ENCODE measurements at places on chromosomes 7 and 10.

- DNase-seq, result peak; percentile 90
Measured at GRCh38 chr10:11794566-11794965, 28.6 kb upstream of the PROSER2 start.

GRCh38 chr10:45220931-45221330 lies 94.5 kb downstream of the OR13A1 start:
- DNase-seq, result no peak

- DNase-seq, result peak; percentile 13
Measured at GRCh38 chr10:32077896-32078485, 21.8 kb upstream of the KIF5B start.

GRCh38 chr10:76540786-76541185 lies 1096.8 kb downstream of the KCNMA1 start:
- DNase-seq, result no peak

- DNase-seq, result no peak
Measured at GRCh38 chr7:116071629-116072028, 41.1 kb upstream of the TFEC start.

DNA sequence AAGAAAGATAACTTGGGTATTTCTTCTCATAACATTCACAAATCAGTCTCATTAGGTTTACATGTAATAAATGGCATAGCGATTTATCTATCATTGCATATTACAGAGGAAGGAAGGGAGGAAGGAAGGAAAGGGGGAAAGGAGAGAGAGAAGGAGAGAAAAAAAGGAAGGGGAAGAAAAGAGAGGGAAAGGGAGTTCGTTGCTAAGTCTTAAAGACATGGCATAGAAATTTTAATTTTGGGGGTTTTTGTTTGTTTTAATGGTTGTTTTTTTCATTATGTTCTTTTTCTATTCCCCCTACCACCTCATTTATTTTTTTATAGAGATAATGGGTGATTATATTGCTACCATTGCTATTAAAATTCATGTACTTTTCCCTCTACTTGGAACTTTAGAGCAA lies 604.3 kb downstream of the IPMK start:
- DNase-seq, result no peak

- DNase-seq, result no peak
Measured at GRCh38 chr10:132882069-132882951, 60.1 kb downstream of the CFAP46 start.

- peak; percentile 11 for DNase-seq
Measured at GRCh38 chr7:112383671-112384417, 66.4 kb upstream of the IFRD1 start.

DNA sequence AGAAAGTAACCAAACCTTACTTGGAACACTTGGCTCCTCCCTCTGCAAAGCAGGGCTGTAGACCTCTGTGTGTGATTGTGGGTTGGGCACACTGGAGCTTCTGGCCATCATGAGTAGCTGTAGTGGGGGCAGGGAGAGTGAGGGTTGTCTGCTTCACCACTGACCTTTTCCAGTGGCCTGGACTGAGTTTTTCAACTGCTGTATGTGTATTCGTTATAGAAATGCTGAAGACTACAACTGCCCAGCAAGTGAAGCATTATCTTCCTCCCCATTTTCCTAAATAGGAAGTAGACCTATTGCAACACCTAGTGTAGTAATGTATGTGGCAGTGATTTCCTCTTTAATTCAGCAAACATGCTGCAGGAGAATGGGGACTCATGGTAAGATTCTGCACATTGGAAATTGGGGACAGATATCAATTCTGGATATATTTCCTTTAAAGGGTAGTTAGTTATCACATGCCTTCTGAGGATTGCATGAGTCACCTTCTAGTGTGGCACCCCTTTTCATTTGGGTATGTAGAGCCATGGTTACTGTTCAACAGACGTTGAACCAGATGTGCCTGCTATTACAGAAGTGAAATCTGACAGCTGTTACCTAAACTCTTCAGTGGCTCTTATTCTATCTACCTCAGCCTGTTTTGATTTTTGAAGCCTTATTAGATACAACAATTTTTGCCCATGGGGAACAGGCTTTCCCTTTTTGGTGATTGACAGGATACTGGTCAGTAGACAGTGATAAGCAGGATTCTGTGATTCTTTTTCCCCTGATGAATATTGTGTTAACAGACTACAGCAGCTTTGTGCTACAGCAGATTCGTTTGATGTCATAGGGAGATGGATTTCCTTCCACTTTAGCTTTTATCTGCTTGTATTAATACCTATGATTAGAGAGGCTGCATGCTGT lies 130.9 kb downstream of the SND1 start:
- DNase-seq, result peak; percentile 38

GRCh38 chr10:43665054-43665453 lies 16.4 kb upstream of the ZNF32 start:
- DNase-seq, result no peak

DNA sequence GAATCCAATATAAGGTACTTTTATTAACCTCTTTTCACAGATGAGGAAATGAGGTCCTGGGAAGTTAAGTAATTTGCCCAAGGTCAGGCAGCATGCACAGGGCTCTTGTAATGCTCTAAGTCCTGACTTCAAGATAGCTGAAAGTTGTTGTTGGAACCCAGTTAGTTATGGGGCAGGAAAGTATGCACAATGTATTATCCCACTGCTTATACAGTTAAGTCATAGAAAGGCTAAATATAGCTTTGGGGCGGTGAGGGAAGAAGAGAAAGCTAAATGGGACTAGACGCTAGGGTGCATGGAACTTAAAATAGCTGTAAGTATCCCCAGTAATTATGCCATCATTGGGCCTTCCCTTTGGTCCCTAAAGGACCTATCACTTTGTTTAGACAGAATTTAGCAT lies 9.2 kb downstream of the GLCCI1 start:
- no peak for DNase-seq

- no peak for DNase-seq
Measured at GRCh38 chr10:78202386-78202785, 168.7 kb downstream of the RPS24 start.

GRCh38 chr10:84829131-84829530 lies 500.7 kb downstream of the CCSER2 start:
- no peak for DNase-seq

DNA sequence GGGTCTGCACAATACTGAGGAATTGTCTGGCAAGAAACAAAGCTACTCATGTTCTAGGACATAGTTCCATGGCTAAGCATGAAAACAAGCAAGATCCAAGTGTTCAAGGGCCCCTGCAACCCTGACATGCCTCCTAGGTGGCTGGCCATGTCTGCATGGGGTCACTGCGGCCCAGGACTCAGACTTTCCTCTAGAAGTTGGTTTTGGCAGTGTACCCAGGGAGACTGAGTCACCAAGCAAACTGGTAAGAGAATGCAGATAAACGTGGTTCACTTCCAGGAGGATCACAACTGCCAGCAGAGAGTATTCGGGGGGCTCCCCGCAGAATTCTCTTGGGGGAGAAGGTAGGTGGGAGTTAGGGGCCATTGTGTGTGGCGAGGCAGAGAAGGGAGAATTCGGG lies 7.4 kb upstream of the PFKFB3 start:
- DNase-seq, result no peak

DNA sequence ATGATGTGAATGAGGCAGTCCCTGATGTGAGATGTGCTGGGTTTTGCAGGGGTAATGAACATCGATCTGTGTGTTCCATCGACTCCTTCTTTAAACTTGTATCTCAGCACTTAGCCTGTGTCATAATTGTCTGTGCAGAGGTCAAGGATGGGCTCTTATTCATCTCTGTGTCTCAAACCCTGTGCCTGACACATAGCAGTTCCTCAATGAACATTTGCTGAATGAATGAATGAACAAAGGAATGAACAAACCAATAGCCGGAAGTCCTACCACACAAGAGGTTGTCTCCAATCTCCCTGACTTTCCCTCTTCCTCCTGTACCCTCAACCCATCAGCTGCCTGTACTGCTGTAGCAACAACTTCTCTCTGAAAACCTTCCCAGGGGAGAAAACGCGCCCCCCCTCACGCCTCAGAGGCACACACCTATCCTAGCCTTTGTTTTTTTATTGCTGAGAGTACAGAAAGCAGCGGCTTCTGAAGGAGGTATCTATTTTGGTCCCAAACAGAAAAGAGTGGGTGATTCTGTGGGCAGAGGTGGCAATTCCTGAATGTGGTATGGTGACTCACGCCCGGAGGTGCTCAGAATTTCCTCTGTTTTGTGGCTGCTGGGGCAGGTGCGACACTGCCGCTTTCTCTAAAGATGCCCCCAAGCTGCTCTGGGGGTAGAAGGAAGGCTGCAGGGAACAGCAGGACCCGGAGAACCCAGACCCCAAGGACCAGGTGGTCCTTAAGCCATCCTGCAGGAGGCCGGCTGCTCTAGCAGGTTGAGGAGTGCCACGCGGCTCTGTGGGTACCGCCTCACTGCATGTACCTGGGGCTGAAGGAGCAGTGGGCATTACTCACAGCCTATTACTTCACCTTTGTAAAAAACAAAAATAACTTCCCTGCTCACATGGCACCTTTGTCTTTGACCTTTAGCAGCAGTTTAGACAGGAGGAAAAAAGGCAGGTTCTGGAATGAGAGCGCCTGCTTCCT lies 9.6 kb downstream of the IL2RA start:
- peak; percentile 60 for DNase-seq

GRCh38 chr10:6881987-6882386 lies 301.9 kb upstream of the PRKCQ start:
- no peak for DNase-seq

GRCh38 chr10:4595719-4596319 lies 230.2 kb upstream of the AKR1E2 start:
- DNase-seq, result no peak

- peak; percentile 52 for DNase-seq
Measured at GRCh38 chr10:92590623-92591549, 2.0 kb upstream of the KIF11 start.

DNA sequence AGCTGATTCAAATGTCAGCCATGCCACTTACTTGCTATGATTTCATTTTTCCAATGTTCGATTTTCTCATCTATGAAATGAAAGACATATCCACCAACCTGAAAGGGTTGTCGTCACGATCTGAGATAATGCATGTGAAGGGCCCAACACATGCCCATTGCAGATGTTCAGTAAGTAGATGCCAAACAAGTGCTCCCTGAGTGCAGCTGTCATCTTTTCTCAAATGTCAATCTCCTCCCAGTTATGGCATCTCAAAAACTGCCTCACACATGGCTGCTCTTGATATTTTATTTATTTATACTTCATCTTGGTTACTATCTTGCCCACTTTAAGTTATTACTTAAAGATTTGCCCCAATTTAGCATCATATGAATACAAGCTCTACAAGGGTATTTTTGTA lies 16.8 kb downstream of the CPEB3 start:
- no peak for DNase-seq

- DNase-seq, result no peak
Measured at GRCh38 chr10:43032613-43033012, 44.3 kb upstream of the RET start.

GRCh38 chr10:62422068-62422590 lies 48.0 kb downstream of the ZNF365 start:
- DNase-seq, result peak; percentile 91

DNA sequence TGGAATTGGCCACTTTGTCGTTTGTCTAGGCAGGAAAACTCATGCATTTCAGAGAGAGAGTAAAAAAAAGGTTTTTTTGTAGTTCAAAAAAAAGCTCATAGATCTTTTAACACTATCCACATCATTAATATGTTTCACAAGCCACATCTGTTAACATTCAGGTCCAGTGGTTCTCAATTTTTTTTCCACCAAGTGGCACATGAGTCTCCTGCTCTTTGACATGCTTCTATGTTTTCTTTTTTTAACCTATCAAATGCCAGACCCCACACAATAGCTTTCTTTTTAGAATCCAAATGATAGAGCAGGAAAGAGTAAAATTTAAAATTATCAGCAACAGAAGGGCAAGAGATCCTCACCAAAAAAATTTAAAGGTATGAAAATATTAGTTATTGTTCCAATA lies 20.3 kb downstream of the NOD1 start:
- no peak for DNase-seq

- peak; percentile 86 for DNase-seq
Measured at GRCh38 chr10:110357252-110357780, 52.6 kb upstream of the SMNDC1 start.

GRCh38 chr7:75995052-75995471 lies 667 bp upstream of the TMEM120A start:
- DNase-seq, result no peak

DNA sequence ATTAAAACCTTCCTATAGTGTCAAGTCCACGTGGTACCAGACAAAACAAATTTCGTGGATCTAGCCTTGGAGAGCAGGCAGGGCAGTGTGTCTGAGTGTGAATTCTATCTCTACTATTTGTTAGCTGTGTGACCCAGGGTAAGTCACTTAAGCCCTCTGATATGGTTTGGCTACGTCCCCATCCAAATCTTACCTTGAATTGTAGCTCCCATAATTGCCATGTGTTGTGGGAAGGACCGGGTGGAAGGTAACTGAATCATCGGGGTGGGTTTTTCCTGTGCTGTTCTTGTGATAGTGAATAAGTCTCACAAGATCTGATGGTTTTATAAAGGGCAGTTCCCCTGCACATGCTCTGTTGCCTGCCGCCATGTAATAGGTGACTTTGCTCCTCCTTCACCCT lies 2.8 kb upstream of the NPFFR1 start:
- no peak for DNase-seq
